ENCODE measurements at places on chromosomes 7 and 10.

DNA sequence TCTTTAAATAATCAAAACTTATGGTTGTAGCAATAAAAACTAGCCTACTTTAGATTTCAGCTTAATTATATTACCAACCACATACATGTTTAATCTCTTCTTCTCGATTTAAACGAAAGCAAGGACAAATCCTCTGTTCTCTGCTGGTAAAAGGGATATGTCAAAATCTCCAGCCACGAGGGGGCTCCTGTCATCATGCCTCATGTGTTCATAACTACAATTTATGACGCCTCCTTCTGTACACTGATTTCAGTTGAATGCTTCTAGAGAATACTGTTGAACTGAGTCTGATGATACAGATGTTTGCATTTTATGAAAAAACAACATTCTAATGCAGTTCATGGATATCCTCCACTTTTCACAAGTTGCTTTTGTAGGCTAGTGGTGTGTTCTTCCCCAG, 220.0 kb upstream of the DPP6 start:
- DNase-seq, result no peak

- DNase-seq, result no peak
Observed at GRCh38 chr7:155401231-155401630, 56.7 kb upstream of the EN2 start.

DNA sequence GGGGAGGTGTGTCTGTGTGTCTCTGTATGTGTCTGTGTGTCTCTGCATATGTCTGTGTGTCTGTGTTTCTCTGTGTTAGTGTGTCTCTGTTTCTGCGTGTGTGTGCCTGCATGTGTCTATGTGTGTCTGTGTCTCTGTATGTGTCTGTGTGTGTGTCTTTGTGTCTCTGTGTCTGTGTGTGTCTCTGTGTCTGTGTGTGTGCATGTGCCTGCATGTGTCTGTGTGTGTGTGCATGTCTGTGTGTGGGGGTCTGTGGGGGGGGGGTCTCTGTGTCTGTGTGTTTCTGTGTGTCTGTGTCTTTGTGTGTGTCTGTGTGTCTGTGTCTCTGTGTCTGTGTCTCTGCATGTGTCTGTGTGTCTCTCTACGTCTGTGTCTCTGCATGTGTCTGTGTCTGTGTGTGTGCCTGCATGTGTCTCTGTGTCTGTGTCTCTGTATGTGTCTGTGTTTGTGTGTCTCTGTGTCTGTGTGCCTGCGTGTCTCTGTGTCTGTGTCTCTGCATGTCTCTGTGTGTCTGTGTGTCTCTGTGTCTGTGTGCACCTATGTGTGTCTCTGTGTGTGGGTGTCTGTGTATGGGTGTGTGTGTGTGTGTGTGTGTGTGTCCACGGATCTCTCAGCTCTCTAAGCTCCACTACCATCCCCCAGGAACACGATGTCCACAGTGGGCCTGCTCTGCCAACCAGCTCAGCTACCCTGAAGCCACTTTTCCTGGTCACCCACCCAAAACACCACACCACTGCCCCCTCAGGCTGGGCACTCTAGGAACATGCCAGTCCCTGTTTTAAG, 41.7 kb downstream of the RASGEF1A start:
- DNase-seq, result no peak

- DNase-seq, result no peak
Observed at GRCh38 chr10:96639899-96640298, 53.1 kb upstream of the TM9SF3 start.

GRCh38 chr7:135012229-135012628, 25.9 kb downstream of the AGBL3 start:
- DNase-seq, result no peak

DNA sequence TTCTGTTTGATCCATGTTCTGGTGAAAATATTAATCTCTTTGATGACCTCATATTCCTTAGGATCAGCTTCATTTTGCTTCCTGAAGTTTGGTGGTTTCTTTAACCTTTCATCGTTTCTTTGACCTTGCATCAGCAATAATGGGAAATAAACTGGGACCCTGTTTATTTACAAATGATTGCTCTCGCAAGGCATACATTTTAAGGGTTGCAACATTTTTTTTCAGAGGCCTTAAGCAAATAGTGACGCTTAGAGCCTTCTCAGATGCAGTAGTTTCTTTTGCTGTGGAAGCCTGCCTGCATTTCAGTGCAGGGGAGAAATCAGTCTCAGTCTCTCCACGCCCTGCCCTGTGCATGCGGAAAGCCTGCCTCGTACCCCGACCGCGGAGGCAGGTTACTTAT, 139.1 kb upstream of the NPS start:
- DNase-seq, result no peak

DNA sequence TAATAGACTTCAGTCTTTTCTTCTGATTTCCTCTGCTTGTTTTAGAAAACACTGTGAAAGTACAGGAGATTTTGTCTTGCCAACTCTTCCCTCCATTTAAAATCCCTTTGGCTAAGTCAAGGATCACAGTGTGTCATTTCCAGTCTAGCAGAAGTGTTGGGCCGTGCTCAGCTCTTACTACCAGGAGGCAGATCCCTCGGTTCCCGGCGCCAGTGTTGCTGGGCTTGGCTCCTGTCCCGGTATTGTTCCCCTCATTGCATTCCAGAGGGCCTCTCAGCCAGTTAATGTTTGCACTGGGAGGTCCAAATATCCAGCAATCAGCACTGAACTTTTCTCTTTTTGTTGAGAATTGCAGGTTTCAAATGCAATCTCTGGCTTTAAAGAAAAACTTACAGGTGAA, 612.1 kb upstream of the MGMT start:
- DNase-seq, result no peak

DNA sequence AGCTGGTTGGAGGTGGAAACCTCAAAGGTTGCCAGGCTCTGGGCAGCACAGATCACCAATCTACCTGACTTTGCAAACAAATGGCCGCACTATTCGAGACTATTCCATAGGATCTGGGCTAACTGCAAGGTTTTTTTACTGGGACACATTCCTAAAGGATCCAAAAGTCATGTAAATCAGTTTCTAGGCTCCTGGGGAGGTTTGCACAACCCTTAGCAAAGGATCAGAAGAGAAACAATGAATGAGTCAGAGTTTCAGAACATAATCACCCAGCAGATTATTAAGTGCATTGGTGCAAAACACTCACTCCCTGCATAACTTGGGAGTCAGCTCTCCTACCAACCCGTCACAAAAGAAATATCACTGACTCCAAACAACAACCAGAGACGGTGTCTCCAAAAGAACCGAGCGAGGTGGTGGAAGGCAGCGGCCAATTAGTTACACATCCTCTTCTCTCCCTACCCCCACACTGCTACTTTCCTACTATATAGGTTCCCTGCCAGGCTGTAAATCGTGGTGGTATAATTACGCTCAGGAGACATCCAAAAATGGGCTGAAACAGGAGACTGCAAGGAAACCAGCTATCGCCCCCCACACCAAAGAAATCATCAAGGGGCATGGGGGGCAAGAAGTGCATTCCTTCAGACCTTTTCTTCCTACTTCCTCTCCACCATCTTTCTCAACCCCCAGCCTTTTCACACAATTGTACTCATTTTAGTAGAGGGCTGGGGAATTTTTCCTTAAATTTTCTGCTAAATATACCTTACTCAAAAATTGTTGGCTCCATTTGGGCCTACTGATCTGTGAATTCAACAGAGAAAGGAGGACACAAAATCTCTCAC, 3.2 kb downstream of the UBE2H start:
- DNase-seq, result no peak

- no peak for DNase-seq
Observed at GRCh38 chr10:99921948-99922347, 87.8 kb downstream of the DNMBP start.

- no peak for DNase-seq
Observed at GRCh38 chr7:18461785-18462467, 33.6 kb upstream of the HDAC9 start.

GRCh38 chr7:137948083-137948844, 53.6 kb downstream of the CREB3L2 start:
- no peak for DNase-seq

DNA sequence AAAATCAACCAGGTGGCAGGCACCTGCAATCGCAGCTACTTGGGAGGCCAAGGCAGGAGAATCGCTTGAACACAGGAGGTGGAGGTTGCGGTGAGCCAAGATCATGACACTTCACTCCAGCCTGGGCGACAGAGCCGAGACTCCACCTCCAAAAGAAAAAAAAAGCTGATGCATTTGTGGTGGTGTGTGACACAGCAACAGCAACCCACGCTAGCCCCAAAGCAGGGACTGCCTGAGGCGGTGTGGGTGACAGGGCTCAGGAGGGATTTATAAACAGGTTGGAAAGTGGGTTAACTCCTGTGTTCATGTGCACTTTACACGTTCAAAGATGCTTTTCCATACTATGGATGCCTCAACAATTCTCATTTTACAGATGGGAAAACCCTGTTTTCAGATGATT, 395.9 kb upstream of the PODXL start:
- no peak for DNase-seq

DNA sequence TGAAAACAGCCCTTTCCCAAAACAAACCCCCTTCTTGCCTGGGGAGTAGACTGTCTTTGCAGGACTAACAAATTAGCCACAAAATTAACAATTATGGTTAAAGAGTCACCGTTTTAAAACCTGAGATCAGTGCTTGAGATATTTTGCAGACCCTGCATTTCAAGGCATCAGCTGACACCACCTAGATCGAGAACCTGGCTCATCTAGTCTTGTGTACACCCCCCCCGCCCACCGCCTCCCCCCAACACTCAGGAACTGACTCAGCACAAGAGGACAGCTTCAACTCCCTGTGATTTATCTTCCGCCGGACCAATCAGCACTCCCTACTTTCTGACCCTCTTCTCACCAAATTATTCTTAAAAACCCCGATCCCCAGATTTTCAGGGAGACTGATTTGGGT, 737.1 kb downstream of the PHTF2 start:
- DNase-seq, result no peak

- DNase-seq, result no peak
Observed at GRCh38 chr10:65898055-65898454, 1027.8 kb upstream of the LRRTM3 start.

DNA sequence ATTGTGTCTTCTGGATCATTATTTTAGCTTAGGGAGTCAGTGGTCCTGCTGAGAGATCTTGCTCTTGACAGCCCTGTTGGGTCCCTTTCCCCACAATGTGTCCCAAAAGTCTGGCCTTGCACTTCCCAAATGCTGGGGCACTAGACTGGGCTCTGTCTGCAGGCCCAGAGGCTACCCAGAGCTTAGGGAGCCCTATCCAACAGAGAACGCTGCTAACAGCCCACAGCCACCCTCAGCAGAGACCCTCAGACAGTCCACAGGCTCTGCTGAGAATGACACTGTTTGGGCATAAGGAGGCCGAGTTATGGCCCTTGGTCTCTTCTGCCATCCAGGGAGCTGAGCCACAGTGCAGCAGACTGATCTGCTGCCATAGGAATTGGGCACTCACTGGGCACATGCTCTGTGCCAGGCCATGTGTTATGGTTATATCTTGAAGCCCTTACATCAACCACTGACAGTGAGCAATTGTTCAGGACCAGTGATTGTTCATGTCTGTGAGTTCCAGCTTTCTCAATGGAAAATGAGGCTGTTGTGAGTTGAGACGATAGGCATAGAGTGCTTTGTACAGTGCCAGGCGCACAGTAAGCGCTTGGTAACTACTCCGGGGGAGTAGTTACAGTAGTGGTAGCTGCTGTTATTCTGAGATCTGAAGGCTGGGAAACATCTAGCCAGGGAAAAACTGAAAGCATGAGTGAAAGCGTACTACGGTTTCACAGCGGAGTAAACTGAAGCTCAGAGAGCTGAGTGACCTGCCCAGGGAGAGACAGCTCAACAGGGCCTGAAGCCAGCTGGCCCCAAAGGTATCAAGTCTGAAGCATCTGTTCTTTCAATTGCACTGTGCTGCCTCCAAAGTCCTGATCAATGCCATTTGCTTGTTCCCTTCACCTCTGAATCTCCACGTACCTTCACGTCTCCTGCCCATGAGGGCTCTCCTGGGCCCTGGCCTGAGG, 77.6 kb upstream of the PRLHR start:
- DNase-seq, result no peak

Data from activated T-cell treated with anti-CD3 and anti-CD28 coated beads, Interleukin-2, amount 50 U/mL, for 1 hour (primary cell).